ENCODE measurements at places on chromosomes 6 and 20.

DNA sequence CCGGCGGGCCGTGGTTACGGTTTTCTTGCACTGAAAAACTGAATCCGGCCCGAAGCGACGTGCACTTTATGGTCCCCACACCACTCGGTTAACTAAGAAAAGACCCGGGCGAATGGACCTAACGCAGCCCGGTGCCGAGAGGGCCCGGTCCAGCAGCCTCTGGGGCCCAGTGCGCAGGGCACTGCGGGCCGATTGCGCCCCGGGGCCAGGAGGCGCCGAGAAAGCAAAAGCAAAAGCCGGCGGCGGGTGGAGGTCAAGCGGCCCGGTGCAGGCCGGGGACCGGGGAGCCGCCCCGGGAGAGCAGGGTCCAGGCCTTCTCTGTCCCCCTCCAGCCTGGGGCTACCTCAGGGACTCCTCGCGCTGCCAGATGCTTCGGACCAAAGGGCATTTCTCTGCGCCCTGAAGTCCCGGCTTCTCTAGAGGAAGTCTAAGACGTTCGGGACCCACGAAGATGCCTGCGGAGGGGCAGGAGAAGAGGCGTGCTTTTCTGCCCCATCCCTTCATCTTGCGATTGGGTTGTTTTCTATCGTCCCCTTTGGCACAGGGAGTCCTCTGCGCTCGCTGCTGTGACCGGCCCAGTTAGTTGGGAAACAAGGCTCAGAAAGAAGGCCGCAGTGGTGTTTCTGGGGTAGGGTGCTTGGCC, 4.4 kb downstream of the FOXF2 start:
- DNase-seq = no peak

- DNase-seq = no peak
These were observed 42.6 kb downstream of the PRKN start for GRCh38 chr6:162684961-162685360.

GRCh38 chr6:57262488-57262887, 40.4 kb upstream of the RAB23 start:
- DNase-seq = no peak

- DNase-seq = no peak
These were observed 249.6 kb downstream of the TSHZ2 start for GRCh38 chr20:53221731-53222130.

GRCh38 chr6:132764370-132764769, 6.7 kb upstream of the VNN2 start:
- DNase-seq = no peak

GRCh38 chr6:160730911-160731310, 28.9 kb downstream of the PLG start:
- no peak for DNase-seq

Data from activated T-cell treated with anti-CD3 and anti-CD28 coated beads for 4 hours (primary cell).